ENCODE measurements at places on chromosomes 5 and 9.
A peak's percentile ranks its signal among the peaks of the same experiment; 100 is the strongest.

- no peak for DNase-seq
Measured at GRCh38 chr5:28369418-28369817, 1331.0 kb upstream of the CDH9 start.

GRCh38 chr5:172150514-172151425, 37.3 kb downstream of the STK10 start:
- DNase-seq, result peak; percentile 80

DNA sequence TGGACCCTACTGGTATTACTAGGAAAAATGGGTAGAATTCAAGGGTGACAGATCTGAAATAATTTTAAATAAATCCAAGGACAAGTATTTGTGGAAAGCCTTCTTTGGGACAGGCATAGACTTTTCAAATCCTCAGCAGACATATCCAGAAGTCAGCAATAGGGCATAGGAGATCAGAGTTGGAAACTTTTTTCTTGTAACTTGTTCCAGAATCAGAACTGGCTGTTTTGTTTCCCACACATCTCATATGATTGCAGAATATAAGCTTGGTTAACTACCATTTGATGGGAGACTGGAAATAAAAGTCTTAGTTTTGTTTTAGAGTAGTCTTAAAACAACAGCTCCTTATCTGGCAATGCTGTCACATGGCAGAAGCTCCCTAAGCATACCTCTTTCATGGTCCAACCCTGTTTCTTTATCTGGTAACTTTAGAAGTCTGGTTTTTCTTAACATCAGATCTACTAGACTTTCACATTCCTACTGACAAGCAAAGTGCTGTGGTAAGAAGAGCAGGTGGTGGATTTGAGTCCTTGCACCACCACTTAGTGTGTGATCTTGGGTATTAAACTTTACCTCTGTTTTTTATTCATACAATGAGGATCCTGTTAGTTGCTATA, 25.1 kb downstream of the XRCC4 start:
- no peak for DNase-seq

GRCh38 chr5:110738503-110738811, 350 bp upstream of the SLC25A46 start:
- DNase-seq, result peak; percentile 60

GRCh38 chr9:93890436-93890935, 64.7 kb downstream of the BARX1 start:
- peak; percentile 48 for DNase-seq

- no peak for DNase-seq
Measured at GRCh38 chr9:136403915-136404800, 4.2 kb upstream of the SNAPC4 start.

- peak; percentile 72 for DNase-seq
Measured at GRCh38 chr9:127452691-127453090, 1.4 kb downstream of the LRSAM1 start.

- DNase-seq, result no peak
Measured at GRCh38 chr9:93168581-93168980, 15.4 kb upstream of the WNK2 start.

GRCh38 chr5:112914584-112914983, 7.4 kb downstream of the REEP5 start:
- DNase-seq, result no peak

DNA sequence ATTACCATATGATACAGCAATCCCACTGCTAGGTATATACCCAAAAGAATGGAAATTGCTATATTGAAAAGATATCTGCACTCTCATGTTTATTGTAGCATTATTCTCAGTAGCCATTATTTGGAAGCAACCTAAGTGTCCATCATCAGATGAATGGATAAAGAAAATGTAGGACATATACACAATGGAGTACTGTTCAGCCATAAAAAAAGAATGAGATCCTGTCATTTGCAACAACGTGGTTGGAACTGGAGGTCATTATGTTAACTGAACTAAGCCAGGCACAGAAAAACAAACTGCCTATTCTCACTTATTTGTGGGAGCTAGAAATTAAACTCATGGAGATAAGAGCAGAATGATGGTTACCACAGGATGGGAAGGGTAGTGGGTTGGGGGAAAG, 63.1 kb upstream of the TTC23L start:
- DNase-seq, result no peak

DNA sequence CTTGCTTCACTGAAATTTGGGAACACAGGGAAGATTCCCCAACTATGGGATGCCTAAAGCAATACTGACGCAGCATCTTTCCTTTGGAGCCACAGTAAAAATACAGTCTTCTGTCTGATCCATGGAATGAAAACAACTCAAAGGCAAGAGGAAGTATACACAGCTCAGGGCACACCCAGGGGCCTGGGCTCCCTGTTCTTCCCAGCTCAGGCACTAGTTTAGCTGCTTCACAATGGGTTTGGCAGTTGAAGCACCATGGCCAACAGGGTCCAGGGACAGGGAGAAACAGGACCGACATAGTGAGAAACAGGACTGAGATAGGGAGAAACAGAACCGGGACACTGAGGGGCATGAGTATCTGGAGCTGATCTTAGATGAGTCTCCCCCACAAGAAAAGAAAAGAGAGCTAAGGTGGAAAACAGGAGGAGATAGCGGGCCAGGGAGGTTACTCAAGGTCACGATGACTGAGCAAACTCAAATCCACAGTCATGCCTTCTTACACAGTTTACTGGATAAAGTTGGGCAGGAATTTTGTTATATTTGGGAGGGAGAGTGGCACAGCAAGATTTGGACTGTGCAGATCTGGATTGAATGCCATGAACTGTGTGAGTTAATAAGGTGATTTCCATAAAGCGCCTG, 198.8 kb downstream of the SMARCA2 start:
- DNase-seq, result no peak

- peak; percentile 68 for DNase-seq
Measured at GRCh38 chr9:27473111-27473529, 51.0 kb upstream of the IFNK start.

DNA sequence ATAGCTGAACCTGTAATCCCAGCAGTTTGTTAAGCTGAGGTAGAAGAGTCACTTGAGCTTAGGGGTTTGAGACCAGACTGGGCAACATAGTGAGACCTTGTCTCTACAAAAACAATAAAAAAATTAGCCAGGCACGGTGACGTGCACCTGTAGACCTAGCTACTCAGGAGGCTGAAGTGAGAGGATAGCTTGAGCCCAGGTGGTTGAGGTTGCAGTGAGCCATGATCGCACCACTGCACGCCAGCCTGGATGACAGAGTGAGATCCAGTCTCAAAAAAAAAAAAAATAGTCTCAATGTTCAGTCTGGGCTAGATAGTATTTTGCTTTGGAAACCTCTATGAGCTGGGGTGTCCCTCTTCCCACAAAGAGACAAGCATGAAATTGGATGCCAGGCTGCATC, 51.9 kb upstream of the IQGAP2 start:
- DNase-seq, result no peak

DNA sequence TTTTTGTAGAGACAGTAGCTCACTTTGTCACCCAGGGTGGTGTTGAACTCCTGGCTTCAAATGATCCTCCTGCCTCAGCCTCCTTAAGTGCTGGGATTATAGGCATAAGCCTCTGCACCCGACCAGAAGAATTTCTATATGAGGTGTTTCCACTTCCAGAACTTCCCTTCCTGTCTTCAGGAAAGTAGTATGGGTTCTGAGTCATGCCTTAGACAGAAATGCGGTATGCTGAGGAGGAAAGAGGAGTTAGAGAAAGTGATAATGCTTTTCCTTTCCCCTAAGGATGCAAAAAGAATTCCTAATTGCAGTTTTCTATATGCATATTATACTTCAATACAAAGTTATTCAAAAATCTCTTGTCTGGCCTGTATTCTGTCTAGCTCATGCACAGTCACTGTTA, 16.4 kb upstream of the ADAMTSL1 start:
- no peak for DNase-seq

GRCh38 chr9:124658165-124659017, 112.7 kb downstream of the NR6A1 start:
- peak; percentile 85 for DNase-seq

DNA sequence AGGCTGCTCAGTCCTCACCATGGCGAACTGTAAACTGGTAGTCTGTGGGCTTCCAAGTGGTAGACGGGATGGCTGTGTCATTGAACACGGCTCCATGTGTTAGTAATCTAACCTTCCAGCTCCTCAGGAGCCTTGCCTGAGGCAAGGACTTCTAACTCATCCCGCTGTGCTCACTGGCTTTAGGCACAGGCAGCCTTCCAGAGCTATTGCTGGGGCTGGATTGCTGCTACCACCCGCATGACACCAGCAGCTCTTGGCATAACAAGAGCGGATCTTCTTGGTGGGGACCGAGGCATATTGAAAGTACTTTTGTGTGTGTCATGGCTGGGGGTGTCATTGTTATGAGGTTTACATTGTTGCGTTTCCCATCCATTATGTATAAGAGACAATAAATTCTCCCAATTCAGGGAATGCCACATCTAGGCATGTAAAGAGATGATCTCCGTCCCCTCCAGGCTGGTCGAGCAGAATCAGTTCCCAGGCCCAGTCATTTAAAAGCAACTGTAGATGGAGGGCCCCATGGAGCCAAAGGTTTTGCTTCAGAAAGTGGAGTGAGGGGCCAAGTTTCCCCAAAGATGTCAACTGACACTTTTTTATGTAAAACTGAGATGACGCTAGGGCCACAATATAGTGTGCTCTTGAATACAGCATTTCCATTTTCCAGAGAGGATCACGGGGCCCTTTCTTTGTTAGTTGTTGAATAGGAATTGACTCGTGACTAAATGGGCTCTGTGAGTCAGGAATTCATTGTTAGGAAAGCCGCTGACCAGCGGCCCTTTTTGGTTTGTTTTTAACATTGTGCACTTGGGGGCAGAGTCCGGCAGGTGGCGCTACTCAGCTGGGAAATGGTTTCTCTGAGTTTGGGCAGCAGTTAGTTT, 759.5 kb downstream of the TAF11L14 start:
- no peak for DNase-seq

- no peak for DNase-seq
Measured at GRCh38 chr9:76431601-76432000, 27.4 kb upstream of the GCNT1 start.

- no peak for DNase-seq
Measured at GRCh38 chr5:142836048-142836447, 65.9 kb downstream of the ARHGAP26 start.

GRCh38 chr5:155282503-155283107, 269.1 kb downstream of the KIF4B start:
- no peak for DNase-seq

GRCh38 chr9:77843076-77843870, 188.3 kb downstream of the GNAQ start:
- no peak for DNase-seq

DNA sequence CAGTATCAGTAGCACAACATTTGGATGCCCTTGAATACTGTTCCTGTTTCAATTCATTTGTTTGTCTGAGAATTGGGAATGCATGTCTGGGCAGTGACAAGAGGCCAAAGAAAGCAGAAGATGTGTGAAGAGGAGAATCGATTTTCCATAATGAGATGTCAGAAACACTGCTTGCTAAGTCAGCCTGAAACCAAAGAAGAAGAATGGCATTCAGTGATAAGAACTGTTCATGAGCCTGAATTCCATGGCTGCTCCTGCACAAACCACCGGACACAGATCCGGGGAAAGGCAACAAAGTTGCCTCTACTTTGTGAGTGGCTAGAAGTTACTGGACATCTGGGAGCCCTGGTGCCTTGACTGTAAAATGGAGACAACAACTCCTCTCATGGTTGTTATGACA, 207.2 kb upstream of the RASEF start:
- no peak for DNase-seq

DNA sequence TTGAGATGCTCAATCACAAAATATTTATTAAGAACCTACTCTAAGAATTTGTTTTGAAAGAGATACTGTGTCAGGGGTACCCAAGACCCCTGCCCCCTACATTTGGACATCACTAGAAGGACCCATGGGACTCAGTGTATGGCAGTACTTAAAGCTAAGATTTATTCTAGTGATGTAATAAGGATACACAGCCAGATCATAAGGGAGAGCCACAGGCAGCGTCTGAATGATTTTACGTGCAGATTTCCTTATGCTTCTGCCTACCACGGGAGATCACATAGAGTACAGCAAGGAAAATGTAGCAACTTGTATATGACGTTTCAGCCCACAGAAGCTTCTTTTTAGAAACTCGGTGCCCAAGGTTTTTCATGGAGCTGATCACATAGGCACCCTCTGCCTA, 172.9 kb downstream of the DEPDC1B start:
- DNase-seq, result no peak

DNA sequence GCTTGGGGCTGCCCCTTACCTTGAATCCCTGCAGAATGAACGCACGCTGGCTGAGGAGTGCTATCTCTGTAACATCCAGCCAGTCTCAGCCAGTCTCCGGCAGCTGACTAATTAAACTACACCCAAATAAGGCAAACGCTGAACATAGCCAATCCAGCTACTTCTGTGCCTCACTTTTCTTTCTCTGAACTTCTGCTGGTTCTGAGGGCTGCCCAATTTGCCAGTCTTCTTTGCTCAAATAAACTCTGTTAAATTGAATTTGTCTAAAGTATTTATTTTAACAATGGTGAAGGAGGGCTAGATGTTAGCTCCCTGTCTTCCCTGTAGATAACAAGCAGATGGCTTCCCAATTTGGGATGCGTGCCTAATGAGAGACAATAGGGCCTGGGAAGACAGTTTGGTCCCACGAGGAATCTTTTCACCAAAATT, 154.0 kb upstream of the NFIL3 start:
- no peak for DNase-seq

DNA sequence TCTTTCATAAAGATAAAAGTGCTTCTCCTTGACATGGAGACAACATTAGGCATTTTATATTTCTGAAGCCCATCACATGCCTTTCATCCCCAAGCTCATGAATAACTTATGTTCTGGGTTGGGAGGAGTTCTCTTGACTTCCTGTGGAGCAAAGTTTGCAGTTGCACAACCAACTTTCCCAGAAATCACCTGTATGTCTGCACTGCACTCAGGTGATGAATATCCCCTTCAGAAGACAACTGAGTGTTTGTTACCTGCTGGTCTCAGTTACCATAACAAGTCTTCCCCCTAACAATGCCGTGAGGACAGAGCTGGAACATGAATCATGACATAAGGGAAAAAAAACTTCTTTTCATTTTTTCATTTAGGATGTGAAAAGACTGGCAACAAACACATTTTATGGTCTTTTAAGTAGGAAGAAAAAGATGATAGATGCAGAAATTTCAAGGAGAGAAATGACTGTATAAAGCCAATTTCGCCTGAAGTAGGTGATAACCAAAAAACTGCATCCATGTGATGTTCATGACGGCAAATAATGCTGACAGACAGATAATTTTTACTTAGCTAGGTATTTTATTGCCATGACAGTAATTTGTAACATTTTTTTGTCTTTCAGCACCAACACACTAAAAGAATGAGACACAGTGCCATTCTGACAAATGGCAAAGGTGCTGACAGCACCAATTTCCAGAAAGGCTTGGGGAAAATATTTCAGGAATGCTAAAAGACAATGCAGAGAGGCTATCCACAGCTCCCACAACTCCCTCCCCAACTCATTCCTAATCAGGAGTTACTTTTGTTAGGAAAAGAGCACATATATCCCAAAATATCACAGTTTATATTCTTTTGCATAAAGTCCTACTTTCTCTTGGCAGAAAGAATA, 656.3 kb downstream of the PRELID2 start:
- DNase-seq, result no peak

GRCh38 chr5:60929024-60929423, 15.8 kb downstream of the ERCC8 start:
- no peak for DNase-seq

- no peak for DNase-seq
Measured at GRCh38 chr5:126385524-126386502, 37.4 kb upstream of the GRAMD2B start.

GRCh38 chr9:30982301-30982700, 1402.1 kb upstream of the ACO1 start:
- DNase-seq, result no peak

- DNase-seq, result no peak
Measured at GRCh38 chr5:819078-819477, 31.7 kb downstream of the ZDHHC11 start.

Data from right atrium auricular region (tissue), 2 donors.